ENCODE measurements at places on chromosomes 12 and 14.

GRCh38 chr14:56156096-56156495, 37.9 kb downstream of the PELI2 start:
- DNase-seq: no peak

GRCh38 chr12:3275171-3276041, 198.2 kb downstream of the TSPAN9 start:
- peak; percentile 27 for DNase-seq

GRCh38 chr14:75425446-75425845, 2.4 kb upstream of the JDP2 start:
- no peak for DNase-seq

DNA sequence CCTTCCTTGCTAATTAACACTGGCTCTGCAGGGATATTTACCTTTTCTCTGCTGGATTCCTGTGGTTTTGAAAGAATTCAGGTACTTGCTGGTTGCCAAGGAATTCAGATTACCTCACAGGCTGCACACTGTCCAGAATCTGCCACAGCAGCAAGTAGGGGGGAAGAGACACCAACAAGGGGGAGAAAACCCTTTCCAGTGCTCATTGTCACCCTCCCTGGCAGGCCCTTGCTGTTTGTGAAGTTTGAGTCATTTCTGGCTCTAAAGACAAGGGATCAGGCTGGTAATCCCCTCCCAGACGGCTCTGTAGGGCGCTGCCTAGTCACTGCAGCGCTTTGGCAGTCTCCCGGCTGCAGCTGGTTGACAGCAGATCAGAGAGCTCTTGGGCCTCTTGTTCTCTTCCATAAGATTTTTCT, 50.8 kb downstream of the TTLL5 start:
- no peak for DNase-seq

- DNase-seq: no peak
Measured at GRCh38 chr12:2147335-2147734, 94.5 kb downstream of the CACNA1C start.

DNA sequence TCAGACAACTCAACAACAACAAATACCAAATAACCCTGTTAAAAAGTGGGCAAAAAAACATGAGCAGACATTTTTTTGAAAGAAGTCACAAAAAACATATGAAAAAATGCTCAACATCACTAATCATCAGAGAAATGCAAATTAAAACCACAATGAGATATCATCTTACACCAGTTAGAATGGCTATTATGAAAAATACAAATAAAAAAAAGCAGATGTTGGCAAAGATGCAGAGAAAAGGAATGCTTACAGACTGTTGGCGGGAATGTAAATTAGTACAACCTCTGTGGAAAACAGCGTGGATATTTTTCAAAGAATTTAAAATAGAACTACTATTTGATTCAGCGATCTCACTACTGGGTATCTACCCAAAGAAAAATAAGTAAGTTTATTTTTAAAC, 114.0 kb downstream of the SLC38A4 start:
- no peak for DNase-seq

DNA sequence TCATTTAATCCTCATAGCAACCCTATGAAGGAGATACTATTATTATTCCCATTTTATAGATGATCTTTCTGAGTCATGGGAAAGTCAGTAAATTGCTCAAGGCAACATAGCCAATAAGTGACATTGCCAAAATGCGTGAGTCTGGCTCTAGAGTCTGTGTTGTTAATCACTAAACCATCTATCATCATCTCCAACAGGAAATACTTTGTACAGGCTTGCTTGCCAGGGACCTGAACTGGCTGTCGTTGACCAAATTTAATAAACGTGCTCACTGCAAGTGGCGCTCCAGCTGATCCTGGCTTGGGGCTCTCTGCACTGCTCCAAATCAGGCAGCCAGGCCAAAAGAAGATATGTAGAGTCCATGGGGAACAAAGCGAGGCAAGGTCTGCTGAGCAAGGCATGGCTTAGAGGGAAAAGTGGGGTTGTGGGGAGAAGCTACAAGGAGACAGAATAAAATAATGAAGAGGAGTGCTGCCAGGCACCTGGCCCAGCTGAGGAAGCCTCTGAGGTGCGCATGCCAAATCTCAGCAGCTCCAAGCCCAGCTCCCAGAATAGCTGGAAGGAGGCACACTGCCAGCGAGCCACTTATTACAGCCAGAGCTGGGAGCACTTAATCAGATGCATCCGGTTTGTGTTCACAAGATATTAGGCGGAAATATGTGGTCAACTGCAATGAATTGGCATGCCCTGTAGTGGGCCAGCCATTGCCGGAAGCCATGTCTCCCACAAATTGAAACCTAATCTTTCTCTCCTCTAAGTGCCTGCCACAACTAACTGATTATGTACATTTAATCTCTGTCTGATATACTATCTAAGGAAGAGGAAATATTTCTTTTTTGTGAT, 43.3 kb upstream of the PTPRO start:
- no peak for DNase-seq

GRCh38 chr14:85853996-85854526, 324.1 kb downstream of the FLRT2 start:
- no peak for DNase-seq

DNA sequence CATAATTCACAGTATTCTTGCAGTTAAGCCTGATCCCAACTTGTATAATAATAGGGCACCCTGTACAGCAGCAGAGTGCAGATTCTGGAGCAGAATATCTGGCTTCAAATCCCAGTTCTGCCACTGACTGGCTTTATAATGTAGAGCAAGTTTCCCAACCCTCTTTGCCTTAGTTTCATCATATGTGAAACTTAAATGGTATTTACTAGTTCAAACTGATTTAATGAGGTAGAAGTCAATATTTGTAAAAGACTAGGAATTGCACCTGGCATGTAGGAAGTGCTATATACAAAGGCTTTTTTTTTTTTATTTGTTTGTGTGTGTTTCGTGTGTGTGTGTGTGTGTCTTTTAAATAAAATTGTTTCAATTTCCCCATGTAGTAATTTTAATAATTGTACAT, 125.9 kb downstream of the CCER1 start:
- DNase-seq: no peak

- DNase-seq: no peak
Measured at GRCh38 chr12:39123580-39124253, 218.3 kb upstream of the CPNE8 start.

DNA sequence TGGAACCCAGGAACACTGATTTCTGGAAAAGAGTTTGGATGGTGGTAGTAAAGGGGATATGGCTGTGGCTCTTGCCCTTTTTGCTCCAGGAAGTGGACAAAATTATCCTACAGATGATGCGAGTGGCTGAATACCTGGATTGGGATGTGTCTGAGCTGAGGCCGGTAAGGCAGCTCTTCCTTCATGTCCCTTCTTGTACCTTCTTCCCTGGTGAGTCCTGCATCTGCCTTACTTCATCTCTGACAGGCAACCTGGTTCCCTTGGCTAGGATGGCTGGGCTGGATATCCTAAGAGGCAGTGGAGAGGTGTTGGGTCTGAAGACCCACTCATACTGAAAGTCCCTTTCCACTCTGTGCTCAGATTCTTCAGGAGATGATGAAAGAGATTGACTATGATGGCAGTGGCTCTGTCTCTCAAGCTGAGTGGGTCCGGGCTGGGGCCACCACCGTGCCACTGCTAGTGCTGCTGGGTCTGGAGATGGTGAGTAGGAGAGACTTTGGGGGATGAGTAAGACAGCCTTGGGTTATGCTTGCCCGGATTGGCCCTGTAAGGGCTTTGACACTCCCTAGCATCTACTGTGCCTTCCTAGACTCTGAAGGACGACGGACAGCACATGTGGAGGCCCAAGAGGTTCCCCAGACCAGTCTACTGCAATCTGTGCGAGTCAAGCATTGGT, 8.0 kb downstream of the DGKA start:
- DNase-seq: no peak

DNA sequence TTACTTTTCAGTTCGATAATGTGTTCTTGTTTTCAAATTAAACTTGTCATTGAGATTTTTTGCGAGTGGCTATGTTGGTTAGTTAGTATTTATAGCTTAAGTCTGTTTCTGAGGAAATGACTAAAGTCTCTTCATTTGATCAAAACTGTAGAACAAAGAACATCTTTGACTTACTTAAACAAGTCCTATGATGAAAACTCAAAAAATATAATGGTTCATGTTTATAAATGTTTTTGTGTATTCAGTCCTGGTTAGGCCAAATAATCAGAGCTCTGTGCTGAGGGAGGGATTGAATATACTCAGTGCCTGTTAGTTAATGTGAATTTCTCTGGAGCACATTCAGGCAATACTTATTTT, 51.7 kb downstream of the PPFIBP1 start:
- no peak for DNase-seq

DNA sequence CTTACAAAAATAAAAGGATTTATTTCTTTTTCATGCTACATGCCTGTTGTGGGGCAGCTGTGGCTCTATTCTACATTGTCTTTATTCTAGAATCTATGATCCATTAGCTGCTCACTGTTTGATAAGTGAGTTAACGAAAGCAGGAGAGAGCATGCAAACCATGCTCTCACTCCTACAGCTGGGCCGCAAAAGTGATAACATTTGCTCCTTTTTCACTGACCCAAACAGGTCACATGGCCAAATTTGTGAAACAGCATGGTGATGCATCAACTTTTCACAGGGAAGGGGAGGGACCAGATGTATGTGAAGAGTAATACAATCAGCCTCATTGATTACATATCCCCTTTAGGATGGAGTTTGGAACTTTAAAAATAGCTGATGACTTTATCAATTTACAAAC, 456.9 kb upstream of the SYT1 start:
- no peak for DNase-seq

- no peak for DNase-seq
Measured at GRCh38 chr12:104649217-104649824, 192.6 kb downstream of the CHST11 start.

DNA sequence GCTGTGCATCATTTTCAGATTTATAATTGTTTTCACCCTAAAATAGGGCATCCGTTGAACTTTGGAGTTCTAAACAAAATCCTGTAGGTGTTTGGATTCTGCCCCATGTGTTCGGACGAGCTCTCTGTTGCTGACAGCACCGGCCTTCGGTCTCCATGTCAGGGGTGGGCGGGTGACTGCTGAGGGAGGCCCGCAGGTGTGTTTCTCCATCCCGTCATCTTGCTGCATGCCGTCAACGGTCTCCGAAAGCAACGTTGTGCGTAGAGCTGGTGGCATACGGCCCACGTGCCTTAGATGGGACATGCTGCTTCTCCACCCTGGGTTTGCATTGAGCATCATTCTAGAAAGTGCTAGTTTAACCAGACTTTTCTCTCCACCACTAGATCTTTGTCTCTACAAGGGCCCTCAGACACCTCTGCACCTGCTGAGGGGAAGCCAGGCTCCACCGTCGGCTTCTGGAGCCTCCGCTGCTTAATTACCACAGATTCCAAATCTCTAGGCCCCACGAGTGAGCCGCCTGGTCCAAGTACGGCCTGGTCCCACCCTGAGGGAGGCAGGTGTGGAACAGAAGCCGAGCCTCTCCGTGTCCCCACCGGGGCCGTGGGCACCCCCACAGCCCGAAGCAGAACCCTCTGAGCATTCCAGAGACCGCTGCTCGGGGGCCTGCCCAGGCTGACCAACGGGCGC, 15.7 kb upstream of the AMN start:
- no peak for DNase-seq

- DNase-seq: no peak
Measured at GRCh38 chr12:44307506-44308168, 471.8 kb downstream of the TMEM117 start.

DNA sequence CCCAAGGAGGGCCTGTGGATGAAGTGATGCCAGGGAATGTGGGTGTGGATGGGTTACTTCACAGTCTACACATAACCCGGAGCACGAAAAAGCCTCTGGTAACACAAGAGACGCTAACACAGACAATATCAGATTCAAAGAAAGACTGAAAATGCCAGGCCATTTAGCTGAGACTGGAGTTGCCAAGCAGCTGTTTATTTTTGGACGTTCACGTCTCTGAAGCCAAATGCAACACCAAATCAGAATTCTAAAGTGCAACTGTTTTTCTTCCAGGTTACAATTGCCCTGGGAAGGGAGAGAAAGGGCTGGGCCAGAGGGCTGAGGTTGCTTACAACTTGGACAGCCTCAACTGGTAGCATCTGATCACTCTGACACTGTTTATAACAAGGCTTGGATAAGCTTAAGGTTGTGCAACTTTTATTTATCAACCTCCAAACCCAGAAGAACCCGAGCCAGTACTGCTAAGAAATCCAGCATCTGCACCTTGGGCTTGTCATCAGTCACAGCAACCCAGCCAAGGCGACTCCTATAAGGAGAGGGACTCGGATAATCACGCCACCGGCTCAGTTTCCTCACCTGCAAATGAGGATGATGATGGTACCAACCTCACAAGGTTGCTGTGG, 24.8 kb downstream of the NUAK1 start:
- no peak for DNase-seq

DNA sequence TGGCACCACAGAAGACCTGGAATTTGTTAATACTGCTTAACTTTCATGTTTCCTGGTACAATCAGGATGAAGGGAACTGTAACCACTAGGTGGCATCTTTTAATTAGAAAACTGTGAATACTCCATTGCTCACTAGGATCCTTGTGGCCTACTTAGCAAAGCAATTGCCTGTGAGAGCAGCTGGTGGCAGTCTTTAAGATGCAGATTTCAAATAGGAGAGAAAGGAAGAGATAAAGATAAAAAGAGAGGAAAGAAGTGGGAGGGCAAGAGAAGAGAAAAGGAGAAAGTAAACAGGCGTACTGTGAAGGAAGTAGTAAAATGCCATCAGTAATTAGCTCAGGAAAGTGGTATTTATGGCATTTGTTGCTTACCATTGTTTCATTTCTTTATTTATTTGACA, 114.5 kb downstream of the RAD51B start:
- DNase-seq: no peak
